ENCODE measurements at places on chromosomes 1 and 21.

GRCh38 chr1:79716447-79716846 is 709.9 kb upstream of the ADGRL4 start:
- DNase-seq, result peak; percentile 32

DNA sequence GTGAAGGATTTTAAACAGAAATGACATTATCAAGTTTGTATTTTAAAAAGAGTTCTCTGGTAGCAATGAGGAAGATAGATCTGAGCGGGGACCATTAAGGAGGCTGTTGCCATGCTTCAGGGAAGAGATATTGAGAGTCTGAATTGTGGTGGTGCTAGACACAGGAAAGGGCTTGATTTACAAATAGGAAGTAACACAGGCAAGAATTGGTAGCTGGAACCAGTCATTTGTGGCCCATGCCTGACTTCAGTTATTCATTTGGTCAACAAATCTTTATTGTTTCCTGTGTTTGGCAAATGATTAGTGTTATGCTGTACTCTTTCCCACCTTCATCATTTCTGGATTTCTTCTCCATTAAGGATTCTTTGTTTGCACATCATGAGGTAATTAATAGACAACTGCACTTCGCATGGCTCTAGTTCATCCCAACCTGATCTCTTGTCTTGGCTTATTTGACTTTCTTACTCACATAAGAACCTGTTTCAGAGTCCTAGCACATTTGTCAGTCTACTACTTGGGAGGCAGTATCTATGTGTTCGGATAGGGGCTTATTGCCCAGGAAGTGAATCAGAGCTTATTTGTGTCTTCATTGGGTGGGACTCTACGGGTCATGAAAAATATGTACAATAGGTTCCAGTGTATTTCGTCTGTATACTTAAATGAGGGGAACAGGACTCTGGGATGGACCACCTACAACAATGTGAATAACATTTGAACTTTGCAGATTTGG is 32.3 kb downstream of the EEIG2 start:
- DNase-seq, result no peak

- DNase-seq, result no peak
Measured at GRCh38 chr1:234842726-234843641, 233.0 kb upstream of the IRF2BP2 start.

DNA sequence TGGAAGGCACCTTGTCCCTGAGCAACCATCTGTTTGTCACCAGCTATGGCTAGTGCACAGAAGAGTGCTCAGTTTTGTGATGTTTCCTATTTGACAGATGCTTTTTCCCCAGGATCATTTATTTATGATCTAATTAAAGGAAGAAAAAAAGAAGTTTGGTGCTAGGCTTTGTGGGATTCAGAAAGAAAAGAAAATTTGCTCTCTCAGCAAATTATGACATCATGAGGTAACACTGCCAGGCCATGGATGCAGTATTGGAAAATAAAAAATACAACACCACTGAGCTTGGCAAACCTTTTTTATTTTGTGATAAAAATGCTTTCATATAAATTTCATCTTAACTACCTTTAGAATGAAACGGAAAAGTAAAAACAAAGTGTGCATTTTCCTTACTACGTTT is 15.5 kb upstream of the ADAM30 start:
- DNase-seq, result no peak

DNA sequence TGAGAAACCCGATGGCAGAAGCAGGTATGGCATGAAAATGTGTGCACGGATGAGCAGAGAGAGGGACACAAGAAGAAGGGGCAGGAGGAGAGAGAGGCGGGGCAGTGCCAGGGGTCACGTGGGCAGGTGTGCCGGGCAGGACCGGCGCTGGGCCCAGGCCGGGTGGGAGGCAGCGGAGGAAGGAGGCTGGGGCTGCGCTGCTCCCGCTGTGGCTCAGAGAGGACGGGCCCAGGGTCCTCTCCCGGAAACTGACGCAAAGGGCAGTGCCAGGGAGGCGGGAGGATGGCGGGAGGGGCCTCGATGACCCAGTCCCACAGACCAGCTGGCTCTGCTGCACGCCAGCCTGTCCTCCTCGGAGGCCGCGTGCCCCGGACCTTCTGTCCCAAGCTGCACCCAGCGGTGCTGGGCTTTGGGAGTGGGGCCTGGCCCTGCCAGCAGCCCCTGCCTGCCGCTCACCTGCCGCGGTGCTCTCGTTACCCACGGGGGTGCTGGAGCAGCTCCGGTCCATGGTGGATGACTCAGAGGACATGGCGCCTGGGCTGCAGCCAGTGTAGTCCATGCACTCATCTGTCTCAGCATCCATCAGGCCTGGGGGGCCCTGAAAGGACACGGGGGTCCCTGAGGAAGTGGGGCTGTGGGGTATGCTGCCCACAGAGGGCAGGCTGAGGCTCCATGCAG is 153.9 kb downstream of the CASZ1 start:
- no peak for DNase-seq
